ENCODE measurements at places on chromosomes 16 and 17. TPM values are rescaled to one million over a fixed set of nuclear protein-coding genes. Genes with fewer than 3 reads are reported as not detected.

ZFP90 gene
- 44.7 TPM for total RNA-seq

- peak overlapping the region; percentile 57 for H3K4me3 ChIP-seq
- H3K27me3 ChIP-seq: no peaks in the 10 kb centered on the region
- peaks cover 71% of the 10 kb centered on the region for H3K4me1 ChIP-seq
- H3K36me3 ChIP-seq: peaks cover 5% of the 10 kb centered on the region
- DNase-seq: no peak
These were observed 46.8 kb downstream of the SREBF1 start for GRCh38 chr17:17789828-17790636.

- H3K27ac ChIP-seq: no peak overlapping the region
- H3K4me1 ChIP-seq: no peaks in the 10 kb centered on the region
- peaks cover 13% of the 10 kb centered on the region for H3K36me3 ChIP-seq
- no peaks in the 10 kb centered on the region for H3K27me3 ChIP-seq
These were observed 221.5 kb downstream of the CYB561 start for GRCh38 chr17:63224644-63225043.

DNA sequence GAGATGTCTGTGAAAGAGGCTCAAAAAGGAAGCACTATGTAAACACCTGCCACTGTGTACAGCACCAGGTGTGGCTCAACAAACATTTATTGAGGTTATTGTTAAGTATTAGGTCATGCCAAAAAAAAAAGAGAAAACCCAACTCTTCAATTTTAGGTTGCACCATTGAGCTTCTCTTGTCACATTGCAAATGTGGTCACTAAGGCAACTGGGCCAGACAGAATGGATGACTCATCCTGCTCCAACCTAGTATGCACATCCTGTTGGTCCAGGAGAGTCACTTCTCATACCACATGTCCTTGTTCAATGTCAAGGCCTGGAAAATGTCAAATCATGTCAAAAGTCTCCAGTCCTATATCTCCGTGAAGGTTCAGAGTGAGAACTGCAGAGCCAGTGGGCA lies 25.0 kb downstream of the HOXB1 start:
- peaks cover 34% of the 10 kb centered on the region for H3K4me1 ChIP-seq
- H3K27me3 ChIP-seq: peaks cover 21% of the 10 kb centered on the region
- H3K36me3 ChIP-seq: no peaks in the 10 kb centered on the region
- no peak for DNase-seq
- peak overlapping the region; percentile 78 for H3K27ac ChIP-seq

GRCh38 chr16:74811911-74812310 lies 37.3 kb upstream of the FA2H start:
- DNase-seq: no peak
- H3K27me3 ChIP-seq: peaks cover 3% of the 10 kb centered on the region
- H3K36me3 ChIP-seq: no peaks in the 10 kb centered on the region
- no peak overlapping the region for H3K27ac ChIP-seq

- H3K27me3 ChIP-seq: peaks cover 10% of the 10 kb centered on the region
- no peak overlapping the region for H3K27ac ChIP-seq
- no peaks in the 10 kb centered on the region for H3K36me3 ChIP-seq
- peaks cover 15% of the 10 kb centered on the region for H3K4me1 ChIP-seq
- DNase-seq: no peak
These were observed 113.9 kb upstream of the ADAMTS18 start for GRCh38 chr16:77548766-77549165.

NPW gene
- 4.7 TPM for total RNA-seq

TEX14 gene
- 0.17 TPM for total RNA-seq

- no peak for DNase-seq
- H3K4me1 ChIP-seq: peaks cover 4% of the 10 kb centered on the region
- H3K36me3 ChIP-seq: peaks cover 13% of the 10 kb centered on the region
- no peak overlapping the region for H3K4me3 ChIP-seq
- no peaks in the 10 kb centered on the region for H3K27me3 ChIP-seq
- H3K27ac ChIP-seq: peak overlapping the region; percentile 68
These were observed 14.4 kb downstream of the NTAN1 start for GRCh38 chr16:15041271-15042004.

DNA sequence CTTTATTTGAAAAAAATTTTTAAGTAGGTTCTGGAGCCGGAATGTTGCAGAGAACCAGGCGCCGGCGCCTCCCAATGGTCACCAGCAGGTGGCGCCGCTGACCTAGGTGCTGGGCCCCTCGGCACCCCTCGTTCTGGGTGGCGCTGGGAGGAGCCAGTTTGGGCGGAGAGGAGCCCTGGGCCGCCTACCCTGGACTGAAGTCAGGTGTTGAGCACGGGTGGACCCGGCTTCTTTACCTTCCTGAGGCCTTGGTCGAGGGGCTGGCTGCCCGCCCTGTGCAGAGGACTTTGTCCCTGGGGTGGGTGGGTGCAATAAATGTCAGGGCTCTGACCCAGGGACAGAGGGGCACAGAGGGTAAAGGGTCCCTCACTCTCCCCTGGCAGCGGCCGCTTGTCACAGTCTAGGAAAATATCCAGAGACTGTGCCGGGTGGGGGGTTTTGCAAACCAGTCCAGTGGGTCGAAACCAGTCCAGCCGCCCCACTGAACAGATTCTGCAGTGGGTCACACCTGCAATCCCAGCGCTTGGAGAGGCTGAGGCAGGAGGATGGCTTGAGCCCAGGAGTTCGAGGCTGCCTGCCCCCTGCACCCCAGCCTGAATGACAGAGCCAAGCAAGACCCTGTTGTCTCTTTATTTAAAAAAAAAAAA lies 30.1 kb upstream of the TNFRSF13B start:
- H3K27me3 ChIP-seq: peaks cover 5% of the 10 kb centered on the region
- no peak overlapping the region for H3K4me3 ChIP-seq
- H3K4me1 ChIP-seq: peaks cover 4% of the 10 kb centered on the region
- H3K36me3 ChIP-seq: no peaks in the 10 kb centered on the region
- no peak overlapping the region for H3K27ac ChIP-seq
- peak; percentile 88 for DNase-seq

GRCh38 chr16:25235991-25236390 lies 19.2 kb downstream of the AQP8 start:
- no peak overlapping the region for H3K4me3 ChIP-seq
- peak; percentile 24 for DNase-seq
- H3K27ac ChIP-seq: no peak overlapping the region
- peaks cover 7% of the 10 kb centered on the region for H3K36me3 ChIP-seq
- no peaks in the 10 kb centered on the region for H3K4me1 ChIP-seq

- H3K4me1 ChIP-seq: peaks cover 7% of the 10 kb centered on the region
- peaks cover 6% of the 10 kb centered on the region for H3K36me3 ChIP-seq
- peaks cover 6% of the 10 kb centered on the region for H3K27me3 ChIP-seq
These were observed 3.0 kb downstream of the TP53I13 start for GRCh38 chr17:29571486-29571882.

DNA sequence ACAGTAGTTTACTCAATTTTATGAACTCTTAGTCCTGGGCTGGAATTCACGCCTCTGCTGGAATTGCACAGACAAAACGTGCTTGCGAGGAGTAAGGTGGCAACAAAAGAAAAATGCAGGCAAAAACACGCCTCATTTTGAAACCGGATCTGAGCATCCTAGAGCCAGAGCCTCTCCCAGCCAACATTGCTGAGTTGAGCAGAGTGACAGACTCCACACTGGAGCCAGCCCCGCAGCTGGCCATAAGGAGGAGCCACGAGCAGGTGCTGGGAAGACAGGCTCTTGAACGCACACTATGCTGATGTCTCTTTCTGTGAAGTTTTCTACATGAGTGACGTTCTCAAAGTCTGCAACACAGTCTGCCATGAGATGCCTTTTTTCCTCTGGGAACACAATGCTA lies 14.6 kb upstream of the HSBP1 start:
- H3K4me1 ChIP-seq: peaks cover 8% of the 10 kb centered on the region
- no peak overlapping the region for H3K27ac ChIP-seq
- H3K27me3 ChIP-seq: no peaks in the 10 kb centered on the region
- no peak for DNase-seq

GRCh38 chr16:49443576-49443975 lies 70.0 kb downstream of the C16orf78 start:
- no peak overlapping the region for H3K4me3 ChIP-seq
- DNase-seq: no peak
- no peak overlapping the region for H3K27ac ChIP-seq
- H3K4me1 ChIP-seq: peaks cover 17% of the 10 kb centered on the region
- no peaks in the 10 kb centered on the region for H3K36me3 ChIP-seq
- peaks cover 16% of the 10 kb centered on the region for H3K27me3 ChIP-seq

DNA sequence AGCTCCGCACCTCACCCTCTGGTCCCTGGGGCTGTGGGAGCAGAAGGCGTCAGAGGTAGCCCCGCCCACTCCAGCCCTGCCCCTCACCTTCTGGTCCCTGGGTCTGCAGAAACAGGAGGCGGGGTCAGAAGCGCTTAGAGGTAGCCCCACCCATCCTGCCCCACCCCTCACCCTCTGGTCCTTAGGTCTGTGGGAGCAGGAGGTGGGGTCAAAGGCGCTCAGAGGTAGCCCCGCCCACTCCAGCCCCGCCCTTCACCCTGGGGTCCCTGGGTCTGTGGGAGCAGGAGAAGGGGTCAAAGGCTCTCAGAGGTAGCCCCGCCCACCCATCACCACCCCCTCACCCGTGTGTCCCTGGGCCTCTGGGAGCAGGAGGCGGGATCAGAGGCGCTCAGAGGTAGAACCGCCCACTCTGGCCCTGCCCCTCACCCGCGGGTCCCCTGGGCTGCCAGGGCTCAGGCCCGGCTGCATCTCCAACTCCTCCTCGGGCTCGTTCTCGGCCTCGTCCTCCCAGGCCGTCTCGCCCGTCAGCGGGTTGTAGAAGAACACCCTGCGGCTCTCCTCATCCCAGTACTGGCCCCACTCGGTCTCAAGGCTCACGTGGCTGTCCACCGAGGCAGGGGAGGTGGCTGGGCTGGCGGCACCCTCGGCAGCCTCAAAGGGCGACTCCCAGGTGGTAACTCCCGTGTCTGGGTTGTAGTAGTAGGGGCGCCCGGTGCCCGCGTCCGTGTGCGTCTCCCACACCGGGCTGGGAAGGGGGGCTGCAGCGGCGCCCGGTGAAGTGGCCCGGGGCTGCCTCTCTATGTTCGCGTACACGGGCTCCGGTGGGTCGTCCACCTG lies 27.2 kb downstream of the ARHGAP27 start:
- H3K27ac ChIP-seq: no peak overlapping the region
- DNase-seq: no peak
- H3K4me3 ChIP-seq: peak overlapping the region; percentile 77
- peaks cover 3% of the 10 kb centered on the region for H3K4me1 ChIP-seq

DNA sequence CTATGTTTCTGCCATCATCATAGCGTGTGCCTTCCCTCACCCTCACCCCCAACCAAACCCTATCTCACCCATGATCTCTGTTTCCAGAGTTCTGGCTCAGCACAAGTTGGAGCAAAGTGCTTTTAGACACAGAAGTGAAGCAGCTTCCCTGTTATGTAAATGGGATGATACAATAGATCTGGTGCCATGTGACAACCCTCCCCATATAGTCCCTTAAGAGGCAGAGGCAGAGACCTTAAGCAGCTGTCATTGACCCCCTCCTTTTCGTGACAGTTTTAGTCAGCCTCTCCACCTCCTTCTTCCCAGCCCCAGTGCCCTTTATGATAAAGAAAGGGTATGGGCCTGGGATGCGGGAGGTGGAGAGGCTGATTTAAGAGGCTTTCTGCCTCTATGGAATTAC lies 40.3 kb upstream of the MED13 start:
- no peaks in the 10 kb centered on the region for H3K36me3 ChIP-seq
- H3K4me3 ChIP-seq: no peak overlapping the region
- H3K27ac ChIP-seq: no peak overlapping the region
- H3K27me3 ChIP-seq: peaks cover 3% of the 10 kb centered on the region
- no peak for DNase-seq
- H3K4me1 ChIP-seq: peaks cover 11% of the 10 kb centered on the region

GRCh38 chr17:77869665-77870132 lies 88.8 kb upstream of the TNRC6C start:
- H3K36me3 ChIP-seq: no peaks in the 10 kb centered on the region
- peaks cover 5% of the 10 kb centered on the region for H3K4me1 ChIP-seq
- no peak for DNase-seq

SPN gene
- total RNA-seq: 0.14 TPM

HSF4 gene
- total RNA-seq: 11.1 TPM

GRCh38 chr16:56866955-56867830 lies 2.2 kb downstream of the SLC12A3 start:
- H3K27me3 ChIP-seq: no peaks in the 10 kb centered on the region
- no peak for DNase-seq
- H3K4me3 ChIP-seq: peak overlapping the region; percentile 8
- H3K36me3 ChIP-seq: no peaks in the 10 kb centered on the region
- H3K27ac ChIP-seq: no peak overlapping the region

MEOX1 gene
- 17.2 TPM for total RNA-seq

DNA sequence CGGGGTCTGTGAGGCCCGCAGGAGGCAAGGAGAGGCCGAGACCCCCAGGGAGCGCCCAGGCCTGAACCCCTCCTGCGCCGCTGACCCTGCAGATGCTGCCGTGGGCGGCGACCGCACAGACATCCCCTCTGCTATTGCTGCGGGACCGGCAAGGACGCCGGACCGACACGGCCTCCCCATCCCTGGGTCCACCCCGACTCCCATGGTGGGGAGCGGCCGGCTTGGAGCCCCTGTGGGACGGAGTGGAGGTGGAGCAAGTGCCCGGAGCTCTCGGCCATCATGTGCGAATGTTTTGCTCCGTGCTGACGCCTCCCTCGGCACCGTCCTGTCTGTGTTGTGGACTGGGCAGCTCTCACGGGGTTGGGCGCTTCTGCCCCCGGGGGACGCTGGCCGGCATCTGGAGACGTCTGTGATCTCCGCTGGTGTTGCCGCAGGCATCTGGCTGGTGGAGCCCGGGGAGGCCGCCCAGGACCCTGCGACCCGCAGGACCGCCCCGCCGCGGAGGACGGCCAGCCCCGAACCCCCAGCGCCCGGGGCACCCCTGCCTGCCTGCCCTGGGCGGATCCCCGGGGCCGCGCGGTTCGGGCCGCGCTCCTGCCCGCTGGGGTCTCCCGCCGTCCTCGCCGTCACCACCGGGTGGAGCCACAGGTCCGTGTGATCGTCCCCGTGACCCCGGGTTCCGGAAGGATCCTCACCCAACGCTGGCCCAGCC lies 12.8 kb upstream of the GNG13 start:
- DNase-seq: peak; percentile 78
- H3K27ac ChIP-seq: no peak overlapping the region
- H3K27me3 ChIP-seq: peaks cover 39% of the 10 kb centered on the region
- H3K4me1 ChIP-seq: no peaks in the 10 kb centered on the region

ANKFN1 gene
- 4.0 TPM for total RNA-seq

KRTAP4-3 gene
- total RNA-seq: not detected

MFAP4 gene
- total RNA-seq: 2.6 TPM

NPIPB6 gene
- total RNA-seq: 2.2 TPM

ELMO3 gene
- 19.8 TPM for total RNA-seq

SAMD14 gene
- total RNA-seq: 2.2 TPM

CHD9 gene
- 68.6 TPM for total RNA-seq

GRCh38 chr16:23014592-23014991 lies 134.7 kb downstream of the USP31 start:
- no peaks in the 10 kb centered on the region for H3K4me1 ChIP-seq
- no peak overlapping the region for H3K4me3 ChIP-seq
- peaks cover 26% of the 10 kb centered on the region for H3K27me3 ChIP-seq
- no peak overlapping the region for H3K27ac ChIP-seq

- no peaks in the 10 kb centered on the region for H3K36me3 ChIP-seq
- DNase-seq: no peak
- H3K27ac ChIP-seq: no peak overlapping the region
- H3K4me3 ChIP-seq: no peak overlapping the region
These were observed 271.6 kb downstream of the C16orf95 start for GRCh38 chr16:87045466-87046216.

DNA sequence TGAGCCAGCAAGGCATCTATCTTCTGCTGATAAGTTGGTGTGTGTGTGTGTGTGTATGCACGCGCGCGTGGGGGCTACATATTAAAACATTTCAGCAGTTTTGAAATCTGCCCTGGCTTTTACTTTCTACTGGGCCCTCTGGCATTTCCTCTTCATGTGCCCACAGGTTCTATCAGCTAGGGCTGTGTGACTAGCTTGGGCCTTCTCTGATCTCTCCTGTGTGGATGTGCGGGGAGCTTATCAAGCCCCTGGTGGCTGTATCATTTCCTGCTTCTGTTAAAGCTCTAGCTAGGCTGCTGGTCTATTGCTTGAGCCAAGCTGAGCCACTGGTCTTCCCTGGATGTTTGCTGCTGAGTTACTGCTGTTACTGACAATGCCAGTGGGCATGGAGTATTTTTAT lies 132.5 kb downstream of the AATF start:
- H3K27ac ChIP-seq: no peak overlapping the region
- no peak overlapping the region for H3K4me3 ChIP-seq
- H3K27me3 ChIP-seq: no peaks in the 10 kb centered on the region
- H3K36me3 ChIP-seq: peaks cover 5% of the 10 kb centered on the region
